Stimulated activated CD4-positive, alpha-beta T cell treated with anti-CD3 and anti-CD28 coated beads, Interleukin-4, amount 100 ng/mL, for 48 hours (primary cell): ENCODE measurements at places on chromosomes 12 and 14.

DNA sequence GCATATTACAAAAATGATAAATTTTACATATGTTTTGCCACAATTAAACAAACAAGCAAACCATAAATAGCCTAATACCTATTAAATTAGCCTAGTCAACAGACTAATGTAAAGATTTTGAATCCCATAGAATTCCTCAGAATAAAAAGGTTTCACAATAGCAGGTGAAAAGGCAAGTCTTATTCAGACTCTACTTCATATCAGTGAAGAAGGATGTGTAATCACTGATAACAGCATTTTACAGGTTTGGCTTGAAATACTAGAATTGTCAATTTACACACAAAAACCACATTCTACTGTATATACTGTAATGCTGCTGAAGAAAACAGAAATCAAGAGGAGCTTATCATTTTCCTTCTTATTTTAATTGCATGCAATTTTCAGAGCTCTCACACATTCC is 90.8 kb upstream of the SSTR1 start:
- DNase-seq: no peak

DNA sequence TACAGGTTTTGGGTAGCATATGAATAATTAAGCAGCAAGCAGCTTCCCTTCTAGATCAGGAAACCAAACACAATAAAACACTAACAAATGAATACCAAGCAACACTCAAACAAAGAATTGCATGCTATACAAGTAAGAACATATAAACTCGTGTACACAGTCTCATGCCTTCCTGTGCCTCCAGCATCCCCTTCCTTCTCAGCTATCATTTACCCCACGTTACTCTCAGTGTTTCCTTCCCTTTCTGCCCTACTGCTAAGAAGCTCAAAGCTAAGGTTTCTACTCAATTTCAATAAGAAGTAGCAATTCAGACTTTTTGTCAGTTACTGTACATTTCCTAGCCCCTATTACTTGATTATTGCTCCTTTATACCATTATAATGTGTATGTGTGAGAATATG is 81.0 kb downstream of the DUSP16 start:
- no peak for DNase-seq

- DNase-seq: no peak
These were observed 12.2 kb upstream of the RHOJ start for GRCh38 chr14:63192085-63192484.

- no peak for DNase-seq
These were observed 271.0 kb downstream of the APAF1 start for GRCh38 chr12:98916106-98916505.

DNA sequence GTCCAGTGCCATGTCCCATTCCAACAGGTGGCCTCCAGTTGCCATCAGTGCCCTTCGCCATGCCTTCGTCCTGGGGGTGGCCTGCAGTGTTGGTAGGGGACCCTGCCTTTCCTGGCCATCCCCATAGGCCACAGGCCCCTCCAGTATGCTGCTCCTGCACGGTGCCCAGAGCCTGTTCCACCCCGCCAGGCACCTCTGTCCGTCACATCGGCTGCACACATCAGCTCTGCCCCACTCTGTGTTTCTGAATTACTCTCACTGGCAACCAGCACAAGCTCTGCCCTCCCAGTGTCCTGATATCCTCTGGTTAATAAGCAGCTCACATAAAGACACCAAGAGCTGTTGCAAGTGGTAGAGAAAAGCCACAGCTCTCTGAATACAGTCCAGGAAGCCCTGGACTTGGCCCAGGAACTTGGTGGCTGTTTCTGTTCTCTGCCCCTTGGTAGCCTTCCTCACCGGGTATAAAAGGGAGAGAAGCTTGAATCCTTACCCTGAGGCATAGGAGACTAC is 31.3 kb upstream of the ATP2A2 start:
- DNase-seq: no peak

GRCh38 chr14:91377700-91378652 is 39.6 kb downstream of the CCDC88C start:
- DNase-seq: no peak

GRCh38 chr12:47343684-47344567 is 264.2 kb upstream of the AMIGO2 start:
- no peak for DNase-seq

DNA sequence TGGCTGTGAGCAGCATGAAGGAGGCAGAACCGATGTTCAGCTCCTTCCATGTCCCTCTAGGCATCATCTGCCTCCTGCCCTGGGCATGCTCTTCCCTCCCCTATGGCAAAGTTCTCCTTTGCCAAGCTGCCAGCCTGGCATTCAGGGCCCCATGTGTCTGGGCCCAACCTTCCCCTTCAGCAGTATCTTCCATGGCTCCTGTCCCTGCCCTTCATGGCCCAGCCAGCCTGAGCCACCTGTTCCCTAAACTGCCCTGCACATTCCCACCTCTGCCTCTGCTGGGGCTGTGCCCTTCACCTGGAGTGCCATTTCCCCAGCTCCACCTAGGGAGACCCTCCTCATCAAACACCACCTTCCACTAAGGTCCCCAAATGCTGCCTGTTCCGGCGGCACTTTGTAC is 74.0 kb upstream of the TCL1A start:
- DNase-seq: no peak

DNA sequence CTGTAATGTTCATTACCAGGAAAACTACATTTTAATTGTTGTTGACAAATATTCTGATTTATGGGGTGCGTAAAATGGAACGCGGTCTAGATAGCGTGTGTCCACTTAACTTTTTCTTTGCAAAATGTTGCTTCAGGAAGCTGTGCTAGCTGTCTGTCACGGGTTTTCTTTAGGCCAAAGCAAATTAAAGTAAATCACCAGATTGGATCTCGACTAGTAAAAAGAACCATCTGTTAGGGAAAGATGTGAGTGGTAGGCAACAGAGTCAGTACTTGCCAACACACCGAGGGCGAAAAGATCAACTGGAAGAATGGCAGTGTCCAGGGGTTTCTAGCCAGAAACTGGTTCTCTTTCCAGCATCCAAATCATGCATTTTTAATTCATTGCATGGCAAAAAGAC is 404.9 kb upstream of the TMPO start:
- no peak for DNase-seq

DNA sequence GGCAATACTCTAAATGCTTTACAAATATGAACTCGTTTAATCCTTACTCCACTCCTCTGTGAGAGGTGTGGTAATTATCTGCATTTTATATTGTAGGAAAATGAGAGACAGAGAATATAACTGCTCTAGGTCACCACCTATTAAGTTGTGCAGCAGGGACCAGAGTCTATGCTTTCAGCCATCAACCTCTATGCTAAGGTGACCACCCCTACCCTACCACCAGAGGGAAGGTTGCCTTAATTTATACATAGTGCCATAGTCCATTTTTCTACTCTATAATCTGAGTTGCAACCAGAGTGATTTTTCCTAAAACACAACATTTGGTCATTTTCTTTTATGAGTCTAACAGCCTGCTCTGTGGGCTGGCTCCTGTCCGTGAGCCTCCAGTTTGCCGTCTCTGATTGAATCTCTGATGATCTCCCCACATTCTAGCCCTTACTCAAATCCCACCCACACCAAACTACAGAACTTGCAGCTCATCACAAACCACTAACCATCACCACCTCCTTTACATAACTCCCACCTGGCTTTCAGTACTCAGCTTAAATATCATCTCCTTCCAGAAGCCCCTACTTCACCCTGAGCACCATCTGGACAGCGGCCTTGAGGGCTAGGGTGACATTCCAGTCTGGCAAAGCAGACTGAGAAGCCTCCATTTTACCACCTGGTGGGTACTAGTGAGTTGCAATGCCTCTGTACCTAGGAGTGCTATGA is 126.6 kb downstream of the PPM1H start:
- no peak for DNase-seq

- DNase-seq: no peak
These were observed 358.9 kb downstream of the PAWR start for GRCh38 chr12:79331870-79332269.

GRCh38 chr12:27573972-27574371 is 50.0 kb downstream of the PPFIBP1 start:
- no peak for DNase-seq

- no peak for DNase-seq
These were observed 259.0 kb upstream of the E2F7 start for GRCh38 chr12:77324416-77324762.

- DNase-seq: no peak
These were observed 154.8 kb upstream of the NEDD1 start for GRCh38 chr12:96752211-96752610.

DNA sequence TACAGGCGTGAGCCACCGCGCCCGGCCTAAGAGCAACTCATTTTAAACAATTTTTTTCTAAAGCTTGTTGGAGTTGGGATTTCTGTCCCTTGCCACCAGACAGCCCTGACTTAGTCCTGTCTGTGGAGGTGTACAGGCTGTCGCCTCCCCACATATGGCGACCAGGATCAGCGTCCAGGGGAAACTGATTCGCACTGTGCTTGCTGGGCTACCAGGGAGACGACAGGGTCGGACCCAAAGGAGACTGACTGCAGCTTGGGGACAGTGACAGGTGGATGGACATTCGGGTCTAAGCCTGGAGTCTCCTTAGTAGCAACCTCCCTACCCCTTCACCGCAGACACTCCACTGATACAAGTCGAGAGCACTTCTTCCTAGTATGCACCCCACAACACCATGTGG is 40.3 kb downstream of the TRAFD1 start:
- DNase-seq: no peak

DNA sequence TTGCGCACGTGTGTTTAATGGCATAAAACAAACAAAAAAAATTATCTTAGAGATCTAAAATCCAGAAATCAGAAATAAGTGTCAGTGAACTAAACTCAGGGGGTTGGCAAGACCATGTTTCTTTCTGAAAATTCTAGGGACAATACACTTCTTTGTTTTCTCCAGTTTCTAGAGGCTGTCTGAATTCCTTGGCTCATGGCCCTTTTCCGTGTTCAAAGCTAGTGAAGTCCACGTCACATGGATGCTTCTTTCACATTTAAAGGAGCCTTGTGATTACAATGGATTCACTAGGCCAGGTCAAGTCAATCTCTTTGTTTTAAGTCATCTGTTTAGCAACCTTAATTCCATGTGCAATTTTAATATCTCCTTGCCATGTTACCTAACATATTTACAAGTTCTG is 22.4 kb downstream of the SLCO1B3 start:
- DNase-seq: no peak

DNA sequence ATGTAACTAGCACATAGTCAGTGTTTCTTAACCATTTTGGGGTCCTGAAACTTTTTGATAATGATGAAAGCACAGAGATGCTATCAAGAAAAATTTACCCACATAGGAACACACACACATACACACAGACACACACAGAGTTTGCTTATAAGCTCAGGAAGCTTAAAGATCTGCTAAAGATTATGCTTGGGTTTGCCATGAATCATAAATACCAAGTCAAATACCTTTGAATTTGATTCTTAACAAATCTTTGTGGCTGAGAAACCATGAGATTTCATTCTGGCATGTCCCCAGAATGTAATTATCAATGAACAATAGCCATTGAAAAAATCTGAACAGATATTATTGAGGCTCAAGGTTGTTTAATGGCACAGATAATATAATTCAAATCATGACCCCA is 89.2 kb downstream of the NTS start:
- no peak for DNase-seq

GRCh38 chr12:56103823-56104108 is 593 bp upstream of the PA2G4 start:
- no peak for DNase-seq

DNA sequence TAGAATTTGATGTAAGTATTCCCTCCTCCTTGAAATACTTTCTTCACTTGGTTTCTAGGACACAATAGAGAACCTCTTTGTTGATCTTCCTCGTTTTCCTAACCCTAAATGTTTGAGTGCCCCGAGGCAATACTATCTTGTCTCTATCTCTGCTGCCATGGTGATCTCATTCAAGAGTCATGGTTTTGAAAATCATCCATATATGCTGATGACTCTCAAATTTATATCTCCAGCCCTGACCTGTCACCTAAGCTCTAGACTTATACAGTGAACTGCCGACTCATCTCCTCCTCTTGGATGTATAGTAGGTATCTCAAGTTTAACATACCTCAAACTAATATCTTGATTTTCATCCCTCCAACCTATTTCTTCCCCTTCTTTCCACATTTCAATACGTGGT is 71.4 kb downstream of the RIC8B start:
- no peak for DNase-seq

- DNase-seq: no peak
These were observed 80.0 kb downstream of the DRAM1 start for GRCh38 chr12:101957252-101957959.

- DNase-seq: no peak
These were observed 12.7 kb downstream of the ERC1 start for GRCh38 chr12:1003600-1004271.

DNA sequence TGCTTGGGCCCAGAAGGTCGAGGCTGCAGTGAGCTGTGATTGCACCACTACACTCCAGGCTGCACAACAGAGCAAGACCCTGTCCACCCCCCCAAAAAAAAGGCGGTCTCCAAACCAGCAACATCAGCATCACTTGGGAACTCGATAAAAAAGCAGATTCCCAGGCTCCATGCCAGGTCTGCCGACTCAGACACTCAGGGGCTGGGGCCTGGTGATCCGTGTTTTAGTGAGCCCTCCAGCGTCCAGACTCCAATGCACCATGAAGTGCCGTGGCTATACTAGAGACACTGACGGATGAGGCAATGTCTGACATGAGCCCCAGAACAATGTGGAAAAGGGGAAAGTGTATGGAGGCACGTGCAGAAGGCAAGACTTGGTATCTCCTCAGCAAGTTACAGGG is 28.8 kb downstream of the SCARB1 start:
- DNase-seq: no peak

DNA sequence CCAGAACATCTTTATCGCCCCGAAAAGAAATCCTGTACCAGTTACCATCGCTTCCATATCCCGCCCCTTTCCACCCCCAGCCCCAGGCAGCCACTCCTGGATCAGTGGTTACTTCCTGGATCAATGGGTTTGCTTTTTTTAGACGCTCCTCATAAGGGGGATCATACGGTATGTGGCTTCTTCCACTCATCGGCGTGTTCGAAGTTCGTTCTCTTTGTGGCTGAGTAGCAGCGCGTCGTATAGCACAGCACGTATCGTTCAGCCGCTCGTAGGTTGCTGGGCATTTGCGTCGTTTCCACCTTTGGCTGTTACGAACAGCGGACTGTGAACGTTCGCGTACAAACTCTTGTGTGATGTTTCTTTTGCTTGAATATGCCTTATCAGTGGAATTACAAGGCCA is 1.8 kb downstream of the NOC4L start:
- DNase-seq: no peak

GRCh38 chr12:51868821-51869495 is 18.9 kb upstream of the ANKRD33 start:
- DNase-seq: no peak

GRCh38 chr14:90330203-90331196 is 1.2 kb downstream of the NRDE2 start:
- DNase-seq: no peak

- DNase-seq: no peak
These were observed 18.7 kb upstream of the CPM start for GRCh38 chr12:68951652-68952051.

- DNase-seq: no peak
These were observed 213.0 kb downstream of the ADAMTS20 start for GRCh38 chr12:43338848-43339526.
